GM06990 (cell line): ENCODE measurements at places on chromosomes 7 and 10.

GRCh38 chr10:83881661-83882060 is 257.6 kb upstream of the GHITM start:
- no peak for DNase-seq

GRCh38 chr7:30019387-30019786 is 7.1 kb downstream of the FKBP14 start:
- DNase-seq: no peak

GRCh38 chr10:51608211-51608610 is 91.2 kb downstream of the CSTF2T start:
- no peak for DNase-seq

DNA sequence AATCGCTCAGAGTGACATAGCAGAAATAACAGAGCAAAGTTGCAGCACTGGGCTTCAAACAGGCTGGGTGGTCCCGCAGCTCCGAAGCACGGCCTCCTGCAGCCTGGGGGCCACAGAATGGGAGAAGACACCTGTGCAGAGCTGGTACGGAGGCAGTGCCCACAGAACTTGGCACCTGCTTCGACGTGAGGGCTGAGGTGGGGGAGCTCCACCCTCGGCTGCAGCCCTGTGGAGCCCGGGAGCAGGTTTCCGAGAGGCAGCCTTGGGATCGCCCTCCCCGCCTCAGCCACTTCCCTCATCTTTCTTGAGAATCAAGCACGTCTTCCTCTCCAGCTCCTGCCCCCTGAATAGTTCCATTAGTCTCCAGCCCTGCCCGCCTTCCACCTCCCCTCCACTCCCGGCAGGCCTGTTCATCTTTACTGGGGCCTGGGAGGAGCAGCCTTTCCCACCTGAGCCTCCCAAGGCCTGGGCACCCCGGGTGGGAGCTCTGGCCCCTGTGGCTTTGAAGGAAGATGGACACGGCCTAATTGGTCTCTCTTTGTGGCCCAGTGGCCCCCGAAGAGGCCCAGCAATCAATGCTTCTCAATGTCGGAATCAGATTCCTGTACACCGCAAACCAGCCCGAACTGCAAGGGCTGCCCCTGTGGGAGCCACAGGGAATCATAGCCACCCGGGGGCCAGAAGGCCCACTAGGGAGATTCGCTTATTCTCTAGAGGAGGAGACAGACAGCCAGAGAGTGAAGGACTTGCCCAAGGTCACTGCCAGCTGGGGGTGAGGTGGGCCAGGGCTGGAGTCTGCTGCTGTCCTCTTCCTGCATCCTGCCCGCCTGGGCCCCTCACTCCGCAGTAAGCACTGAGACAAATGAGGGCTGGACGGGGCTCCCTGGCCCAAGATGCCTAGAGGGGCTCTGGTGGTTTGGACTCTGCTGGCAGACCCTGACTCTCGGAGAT is 17.0 kb upstream of the PCBD1 start:
- DNase-seq: no peak

- no peak for DNase-seq
Observed at GRCh38 chr7:84302949-84303348, 108.4 kb upstream of the SEMA3A start.

DNA sequence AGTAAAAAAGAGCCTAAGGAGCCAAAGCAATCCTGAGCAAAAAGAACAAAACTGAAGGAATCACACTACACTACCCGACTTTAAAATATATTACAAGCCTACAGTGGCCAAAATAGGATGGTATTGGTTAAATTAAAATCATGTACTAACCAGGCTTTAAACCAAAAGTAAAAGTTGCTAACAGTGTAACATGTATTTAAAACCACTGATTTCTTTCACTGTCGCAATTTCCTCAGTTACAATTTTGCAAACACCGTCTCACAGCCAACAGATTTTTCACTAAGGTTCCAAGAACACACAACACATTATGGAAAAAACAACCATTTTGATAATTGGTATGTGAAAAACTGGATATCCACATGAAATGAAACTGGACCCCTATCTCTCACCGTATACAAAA is 74.0 kb downstream of the JMJD1C start:
- no peak for DNase-seq

DNA sequence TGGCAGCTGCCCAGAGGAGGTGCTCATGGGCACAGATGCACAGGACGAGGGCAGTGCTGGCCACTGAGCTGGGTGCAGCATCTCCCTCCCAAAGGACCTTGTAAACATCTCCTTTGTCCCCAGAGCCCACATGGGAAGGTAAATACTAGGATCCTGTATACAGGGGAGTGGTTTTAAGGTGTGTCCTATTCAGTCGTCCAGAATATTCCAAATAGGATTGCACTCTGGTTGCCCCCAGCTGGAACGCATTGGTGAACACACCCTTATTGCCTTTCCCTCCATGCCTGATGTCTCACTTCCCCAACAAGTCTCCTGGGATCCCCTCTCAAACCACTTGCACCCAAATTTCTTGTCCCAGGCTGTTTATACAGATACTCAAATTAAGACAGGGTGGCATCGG is 152.0 kb upstream of the PCBD1 start:
- DNase-seq: no peak

GRCh38 chr7:1447551-1448244 is 11.6 kb downstream of the MICALL2 start:
- DNase-seq: no peak

DNA sequence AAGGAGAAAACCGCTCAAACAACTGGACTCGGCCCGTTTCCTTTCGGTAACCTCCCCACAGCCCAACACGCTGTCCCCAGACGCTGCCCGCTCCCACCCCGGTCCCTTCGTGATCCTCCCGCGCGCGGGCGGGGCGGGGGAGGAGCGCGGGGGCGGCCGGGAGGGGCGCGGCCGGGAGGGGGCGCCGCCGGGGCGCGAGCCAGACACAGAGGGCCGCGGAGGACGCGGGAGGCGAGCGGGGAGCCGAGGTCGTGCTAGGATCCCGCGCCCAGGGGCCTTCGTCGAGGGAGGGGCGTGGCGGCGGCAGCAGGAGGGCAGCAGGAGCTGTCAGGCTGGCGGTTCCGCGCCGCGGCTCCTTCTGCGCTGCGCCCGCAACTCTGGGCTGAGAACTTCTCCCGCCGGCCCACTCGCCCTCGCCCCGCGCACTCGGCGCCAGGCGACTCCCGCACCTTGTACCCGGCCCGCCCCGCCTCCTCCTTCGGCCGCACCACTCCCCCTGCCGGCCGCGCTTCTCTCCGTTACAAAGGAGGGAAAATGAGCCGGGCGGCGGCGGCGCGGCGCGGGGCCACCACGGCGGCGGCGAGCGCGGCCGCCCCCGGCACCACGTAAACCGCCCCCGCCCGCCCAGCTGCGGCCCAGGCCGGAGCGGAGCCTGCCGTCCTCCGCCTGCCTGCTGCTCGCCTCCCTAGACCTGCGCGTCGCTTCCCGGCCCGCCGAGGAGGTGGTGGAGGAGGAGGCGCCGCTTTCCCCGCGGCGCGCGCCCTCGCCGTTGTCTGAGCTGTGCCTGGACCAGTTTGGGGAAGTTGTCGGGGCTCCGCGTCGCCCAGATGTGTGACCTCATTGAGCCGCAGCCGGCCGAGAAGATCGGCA is at the start of gene CDK14:
Gene CDK14 (plus strand): TSS at position 521 of the 870 bp plus-strand sequence. CDS start 307 bp downstream, at position 828.
- peak; percentile 85 for DNase-seq

DNA sequence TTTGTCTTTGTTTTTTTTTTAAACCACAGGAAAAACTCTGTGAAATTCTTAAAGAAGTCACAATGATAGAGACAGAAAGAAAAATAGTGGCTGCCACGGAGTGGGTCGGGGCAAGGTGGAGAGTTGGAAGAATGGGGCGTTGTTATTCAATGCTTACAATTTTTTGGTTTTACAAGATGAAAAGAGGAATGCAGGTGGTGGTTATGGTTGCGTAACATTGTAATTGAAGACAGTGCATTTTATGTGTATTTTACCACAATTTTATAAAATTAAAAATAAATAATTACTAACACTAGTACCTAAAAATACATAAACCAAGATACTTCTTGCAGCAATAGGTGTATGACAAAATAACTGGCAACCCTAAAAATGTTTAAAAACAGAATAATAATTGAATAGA is 76.9 kb upstream of the VOPP1 start:
- DNase-seq: no peak

DNA sequence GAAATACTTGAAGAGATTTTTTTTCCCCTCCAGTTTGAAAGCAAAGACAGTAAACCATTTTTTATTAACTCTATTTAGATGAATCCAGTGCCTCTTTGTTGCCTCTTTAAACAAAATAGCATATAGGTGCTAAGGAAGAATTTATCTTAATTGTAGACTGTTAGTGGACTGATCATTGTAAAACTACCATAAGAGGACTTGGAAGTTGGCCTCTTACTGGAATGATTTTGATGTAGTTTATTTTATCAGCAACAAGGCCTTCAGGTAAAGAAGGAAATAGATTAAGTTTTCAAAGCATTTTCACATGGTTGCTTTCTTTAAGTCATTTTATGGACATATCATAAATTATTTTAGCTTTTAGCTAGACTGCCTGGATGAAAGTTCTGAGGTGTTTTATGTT is 53.2 kb downstream of the KLHDC10 start:
- no peak for DNase-seq
